ENCODE measurements at places on chromosomes 5 and 9.

- DNase-seq = no peak
Measured at GRCh38 chr5:81181576-81182316, 51.4 kb upstream of the CKMT2 start.

DNA sequence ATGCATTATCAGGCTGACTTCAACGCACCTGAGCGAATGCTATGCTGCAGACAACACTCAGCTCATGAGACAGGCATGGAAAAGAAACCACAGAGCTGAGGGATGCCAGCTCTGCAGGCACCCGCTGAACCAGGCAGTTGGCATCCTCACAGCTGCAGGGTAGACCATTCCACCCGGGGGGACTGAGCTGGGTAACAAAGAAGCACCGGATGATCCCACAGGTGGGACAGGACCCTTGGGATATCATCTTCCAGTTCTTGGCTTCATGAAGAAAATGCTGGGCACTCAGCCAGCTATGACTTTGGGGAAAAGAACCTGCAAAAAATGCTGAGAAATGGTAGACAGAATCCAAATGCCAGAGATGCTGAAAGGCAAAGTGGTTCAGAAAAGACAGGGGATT is 9.6 kb downstream of the EPB41L4B start:
- no peak for DNase-seq

DNA sequence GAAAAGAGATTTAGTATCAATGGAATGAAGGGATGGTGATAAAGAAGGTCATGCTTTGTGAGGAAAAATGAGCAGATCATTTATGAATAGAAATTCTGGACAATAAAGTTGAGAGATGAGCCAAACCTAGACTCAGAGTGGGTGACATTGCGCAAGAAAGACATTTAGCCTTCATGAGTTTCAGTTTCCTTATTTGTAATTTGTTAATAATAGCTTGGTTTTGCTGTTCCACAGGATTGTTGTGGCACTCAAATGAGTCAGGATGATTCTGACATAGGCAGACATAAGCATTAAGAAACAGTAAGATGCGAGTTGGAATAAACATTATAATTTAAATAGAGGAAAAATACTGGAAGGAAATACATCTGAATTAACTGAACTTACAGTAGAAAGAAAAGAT is 34.8 kb downstream of the ITGA2 start:
- DNase-seq = no peak

DNA sequence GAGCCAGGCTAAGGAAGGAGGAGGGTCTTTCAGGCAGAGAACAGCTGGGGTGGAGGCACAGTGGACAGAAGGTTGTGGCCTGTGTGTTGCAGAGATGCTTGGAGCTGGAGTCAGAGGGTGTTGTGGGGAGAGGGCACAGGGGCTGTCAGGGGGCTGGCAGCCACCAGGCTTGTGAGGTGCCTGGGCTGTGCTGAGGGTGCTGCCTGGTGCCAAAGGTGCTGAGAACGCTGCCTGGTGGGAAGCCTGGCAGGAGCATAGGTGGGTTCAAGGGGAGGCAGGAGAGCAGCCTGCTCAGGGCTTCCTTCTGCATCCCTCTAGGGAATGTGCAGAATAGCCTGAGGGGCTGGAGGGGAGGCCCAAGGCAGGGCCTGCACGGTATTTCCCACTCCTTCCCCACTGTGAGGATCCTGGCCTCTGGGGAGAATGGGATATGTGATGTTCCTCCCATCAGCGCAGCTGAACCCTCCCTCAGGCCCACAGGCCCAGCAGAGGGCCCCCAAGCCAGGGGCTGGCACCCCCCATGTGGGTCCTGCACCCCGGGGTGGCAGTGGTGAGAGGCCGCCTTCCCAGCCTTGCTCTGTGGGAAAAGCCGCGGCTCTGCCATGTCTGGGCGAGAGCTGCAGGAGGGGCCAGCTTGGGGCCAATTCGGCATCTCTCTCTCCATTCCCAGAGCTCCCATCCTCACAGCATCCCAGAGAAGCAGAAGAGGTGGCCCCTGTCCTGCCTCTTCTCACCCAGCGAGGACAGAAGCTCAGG is 76.3 kb downstream of the CACNA1B start:
- DNase-seq = no peak

DNA sequence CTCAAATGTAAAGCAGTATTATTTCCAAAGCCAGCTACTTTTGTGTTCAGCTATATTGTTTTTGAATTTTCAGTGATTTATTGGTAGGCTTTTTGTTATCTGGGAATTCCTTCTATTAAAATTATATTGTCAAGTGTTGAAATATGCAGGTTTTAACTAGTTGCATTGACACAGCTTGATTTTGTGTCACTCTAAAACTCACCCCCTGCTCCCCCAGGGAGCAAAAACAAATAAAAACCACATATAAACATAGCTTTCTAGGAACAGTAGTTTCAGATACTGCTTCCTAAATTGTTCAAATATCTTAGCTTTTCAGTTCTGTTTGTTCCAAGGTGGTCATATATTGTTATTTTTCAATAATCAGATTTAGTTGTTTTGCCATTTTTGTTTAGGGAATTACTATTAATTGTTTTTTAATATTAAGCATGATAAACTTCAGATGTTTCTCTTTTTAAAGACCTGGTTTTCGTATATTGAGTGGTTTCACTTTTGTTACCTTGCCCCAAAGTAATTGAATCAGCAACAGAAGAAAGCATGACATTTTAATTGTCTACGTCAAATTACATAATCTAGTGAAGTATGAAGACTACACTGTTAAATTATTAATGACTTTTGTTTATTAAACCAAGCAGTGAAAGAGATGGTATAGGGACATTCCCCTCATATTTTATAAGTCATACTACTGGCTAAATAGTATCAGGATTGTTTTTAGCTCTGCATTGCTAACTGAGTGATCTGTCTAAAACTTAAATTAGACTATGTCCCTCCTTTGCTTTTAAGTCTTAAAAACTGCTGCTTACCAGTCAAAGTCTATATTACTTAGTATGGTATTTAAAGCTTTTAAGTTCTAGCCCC is 43.4 kb downstream of the ERBIN start:
- no peak for DNase-seq

DNA sequence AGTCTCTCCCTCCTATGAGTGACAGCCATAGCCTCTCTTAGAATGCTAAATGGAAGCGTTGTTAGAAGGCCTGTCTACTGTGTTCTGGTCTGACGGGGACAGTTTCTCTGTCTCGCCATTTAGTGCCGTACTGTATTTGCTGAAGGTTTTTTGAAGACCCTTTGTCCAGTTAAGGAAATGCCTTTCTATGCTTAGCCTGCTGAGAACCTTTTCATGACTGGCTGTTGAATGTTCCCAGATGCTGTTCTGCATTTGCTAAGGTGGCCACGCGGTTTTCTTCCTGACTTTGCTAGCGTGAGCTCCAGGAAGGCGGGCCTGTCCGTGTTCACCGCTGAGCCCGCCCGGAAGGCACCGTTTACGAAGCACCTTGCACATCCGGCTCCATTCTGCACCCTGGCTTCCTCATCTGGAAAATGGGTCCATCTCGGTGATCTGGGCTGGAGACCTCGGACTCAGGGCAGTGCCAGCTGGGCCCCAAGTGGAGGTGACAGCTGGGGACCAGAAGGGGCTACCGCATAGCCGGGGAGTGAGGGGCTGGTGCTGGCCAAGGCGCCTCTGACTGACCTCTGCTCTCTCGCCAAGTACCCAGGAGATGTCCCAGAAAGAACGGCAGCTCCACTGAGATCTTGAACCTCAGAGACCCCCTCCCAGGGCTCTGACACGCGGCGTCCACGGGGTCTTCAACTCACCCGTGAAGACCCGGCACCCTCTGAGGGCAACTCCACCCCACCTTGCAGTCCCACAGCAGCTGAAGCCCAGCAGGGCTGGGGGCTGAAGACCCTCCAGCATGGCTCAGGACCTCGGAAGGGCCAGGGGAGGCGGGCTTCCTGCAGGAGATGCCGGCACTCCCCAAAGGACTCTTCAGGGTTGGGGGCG is 52.5 kb upstream of the NKD2 start:
- DNase-seq = no peak

GRCh38 chr9:135167849-135168655 is 80.6 kb downstream of the OLFM1 start:
- no peak for DNase-seq

DNA sequence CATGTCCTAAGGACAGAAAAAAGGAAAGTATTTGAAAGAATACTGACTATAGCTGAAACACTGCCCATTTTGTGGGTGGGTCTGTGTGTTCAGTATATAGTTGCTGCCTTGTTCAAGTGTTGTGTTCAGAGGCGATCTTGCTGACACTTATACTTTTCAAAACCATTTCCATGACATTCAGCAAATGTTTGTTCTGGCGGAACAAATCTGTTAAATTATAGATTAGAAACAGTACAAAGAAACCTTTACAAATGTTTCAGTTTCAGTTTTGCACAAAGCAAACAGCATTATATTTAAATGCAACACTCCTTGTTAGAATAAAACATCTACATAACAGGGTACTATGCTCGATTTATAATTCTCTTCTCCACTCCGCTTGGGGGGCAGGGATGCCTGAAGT is 2276.3 kb downstream of the MAT2B start:
- peak; percentile 38 for DNase-seq

DNA sequence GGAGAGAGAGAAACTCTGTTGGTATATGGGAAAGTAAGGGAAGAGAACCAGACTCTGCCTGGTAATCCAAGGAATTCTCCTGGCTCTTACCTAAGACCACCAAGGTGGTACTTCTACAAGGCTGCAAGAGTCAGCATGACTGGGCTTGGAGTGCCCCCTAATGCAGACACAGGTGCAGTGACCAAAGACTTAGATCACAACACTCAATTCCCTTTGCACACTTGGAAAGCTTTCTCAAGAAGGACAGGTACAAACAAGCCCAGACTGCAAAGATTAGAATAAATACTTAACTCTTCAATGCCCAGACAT is 25.2 kb downstream of the UGT3A2 start:
- no peak for DNase-seq

Measured in astrocyte of the cerebellum (primary cell).